ENCODE measurements at places on chromosomes 3 and 15.

DNA sequence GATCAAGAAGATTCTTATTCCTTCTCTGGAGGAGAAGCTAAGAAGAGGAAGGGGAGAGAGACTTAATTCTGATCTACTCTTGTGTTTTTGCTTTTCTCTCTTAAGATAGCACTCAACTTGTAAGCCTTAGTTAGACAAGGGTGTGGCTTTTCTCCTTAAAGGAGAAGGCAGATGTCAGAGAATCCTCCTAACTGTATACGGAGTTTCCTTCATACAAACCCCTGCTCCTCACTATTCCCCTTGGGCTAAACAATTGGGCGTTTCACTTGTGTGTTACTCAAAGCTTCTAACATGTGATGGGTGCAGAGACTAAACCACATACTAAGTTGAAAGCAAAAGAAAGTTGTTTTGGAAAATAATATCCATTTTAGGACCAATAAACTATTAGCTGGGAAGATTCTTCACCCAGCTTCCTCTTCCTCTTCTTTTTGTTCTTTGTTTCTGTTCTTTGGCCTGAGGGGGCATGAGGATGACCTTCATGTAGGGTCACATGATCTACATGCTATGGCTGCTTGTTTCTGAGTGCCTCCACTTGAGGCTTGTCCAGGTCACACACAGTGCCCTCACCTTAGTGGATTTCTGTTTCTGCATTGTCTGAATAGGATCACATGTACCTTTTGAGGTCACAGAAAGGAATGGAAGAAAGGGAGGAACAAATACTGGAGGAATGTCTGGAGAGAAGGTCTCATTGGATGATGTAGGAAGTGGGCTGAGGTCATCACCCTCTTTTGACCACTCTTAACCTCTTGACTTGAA is 14.6 kb downstream of the SPINK8 start:
- DNase-seq, result no peak

- no peak for DNase-seq
These were observed 49.5 kb downstream of the CACNA2D2 start for GRCh38 chr3:50453907-50454306.

- peak; percentile 71 for DNase-seq
These were observed 69.5 kb upstream of the VEPH1 start for GRCh38 chr3:157572559-157573270.

DNA sequence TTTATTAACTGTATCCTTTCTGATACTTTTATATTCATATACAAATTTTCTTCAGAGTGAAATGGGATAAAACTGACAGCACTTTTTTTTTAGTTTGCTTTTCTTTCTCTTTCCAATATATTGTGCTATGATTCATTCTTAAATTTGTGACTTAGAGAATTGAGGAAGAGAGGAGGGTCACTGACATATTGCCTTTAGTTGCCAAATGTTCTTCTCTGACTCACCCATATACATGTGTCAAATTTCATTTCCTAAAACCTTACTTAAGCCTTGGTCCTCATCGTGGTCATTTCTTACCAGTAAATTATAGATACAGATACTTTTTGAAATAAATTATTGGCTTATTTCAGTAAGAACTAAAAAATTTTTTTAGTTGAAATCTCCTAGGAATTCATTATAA is 53.9 kb downstream of the CLASP2 start:
- peak; percentile 83 for DNase-seq

- no peak for DNase-seq
These were observed 6.1 kb downstream of the RHCG start for GRCh38 chr15:89490081-89490813.
